ENCODE measurements at places on chromosomes 16 and 17.

DNA sequence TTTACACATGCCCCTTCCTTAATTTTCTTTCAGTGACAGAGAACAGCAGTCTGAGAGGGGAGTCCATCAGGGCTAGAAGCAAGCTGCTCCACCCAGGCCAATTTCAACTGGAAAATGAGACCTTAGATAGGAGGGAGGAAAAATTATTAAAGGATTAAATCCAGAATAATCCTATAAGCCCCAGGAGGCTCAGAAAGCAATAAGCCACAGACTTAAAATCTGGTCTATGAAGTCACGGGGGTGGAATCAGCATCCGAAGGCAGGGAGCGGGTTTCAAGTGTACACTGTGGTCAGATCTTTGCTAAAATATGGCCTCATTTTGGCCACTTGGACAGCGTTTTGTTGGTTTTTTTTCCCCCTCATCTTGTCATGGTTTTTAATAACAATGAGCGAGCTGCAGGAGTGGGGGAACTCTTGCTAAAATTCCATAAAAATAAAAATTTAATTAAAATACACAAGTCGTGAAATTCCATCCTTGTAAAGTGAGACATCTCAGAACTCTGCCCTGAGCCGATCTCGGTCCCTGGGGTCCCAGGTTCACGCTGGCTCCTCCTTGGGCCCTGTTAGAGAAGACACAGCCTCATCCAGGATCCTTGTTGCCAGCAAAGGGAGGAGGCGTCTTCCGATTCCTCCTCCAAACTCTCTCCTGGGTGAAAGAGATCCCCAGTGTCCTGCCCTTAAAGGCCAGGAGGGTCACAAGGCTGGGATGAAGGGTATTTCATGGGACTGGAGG lies 51.6 kb upstream of the ETV4 start:
- DNase-seq = no peak

DNA sequence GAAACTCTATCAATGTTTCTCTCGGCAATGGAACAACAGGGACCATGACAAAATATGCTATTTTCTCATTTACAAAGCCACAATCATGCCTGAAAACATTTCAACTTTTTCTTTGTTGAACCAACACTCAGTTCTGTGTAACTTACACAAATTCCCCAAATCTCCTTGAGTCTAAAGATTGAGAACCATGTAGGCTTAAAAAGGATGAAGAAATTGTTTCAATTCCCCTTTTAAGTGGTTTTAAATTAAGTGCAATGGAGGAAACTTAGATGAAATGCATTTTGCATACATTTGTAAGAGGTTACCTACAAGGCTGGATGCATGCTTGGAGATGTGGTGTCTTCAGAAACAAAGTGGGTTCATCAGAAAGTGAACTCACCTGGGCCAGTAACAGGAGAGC lies 566.4 kb upstream of the CDH11 start:
- DNase-seq = no peak

DNA sequence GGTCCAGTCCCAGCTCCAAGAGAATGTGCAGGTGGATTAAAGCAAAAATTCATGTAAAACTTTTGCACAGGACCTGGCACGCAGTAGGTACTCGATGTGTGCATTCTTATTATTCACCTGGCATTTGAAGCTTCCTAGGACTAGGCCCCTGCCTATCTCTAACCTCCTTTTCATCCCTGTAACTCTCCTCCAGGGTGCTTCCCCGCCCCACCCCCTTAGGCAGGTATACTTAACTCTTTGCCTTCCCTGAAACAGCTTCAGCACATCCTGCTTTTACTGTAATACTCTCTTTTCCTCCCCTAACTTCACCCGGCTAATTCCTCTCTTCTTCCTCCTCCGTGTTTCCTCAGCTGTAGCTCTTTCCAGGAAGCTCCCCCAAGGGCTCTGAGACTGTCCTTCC lies 54.8 kb downstream of the CDK5R1 start:
- DNase-seq = no peak

DNA sequence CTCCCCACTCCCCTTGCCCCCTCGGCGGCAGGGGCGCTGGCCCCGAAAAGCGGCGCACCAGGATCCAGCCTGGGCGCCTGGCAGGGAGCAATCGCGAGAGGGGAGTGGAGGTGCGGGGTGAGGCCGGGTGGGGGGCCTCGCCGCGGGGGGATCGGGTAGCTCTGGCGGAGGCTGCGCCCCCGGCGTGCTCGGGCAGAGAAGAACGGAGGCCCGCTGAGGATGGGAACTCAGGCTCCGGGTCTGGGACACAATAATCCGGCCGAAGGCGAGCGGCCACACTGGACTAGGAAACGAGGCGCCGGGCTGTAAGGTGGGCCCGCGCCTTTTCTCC lies 721 bp upstream of the PCGF2 start:
- DNase-seq = no peak

DNA sequence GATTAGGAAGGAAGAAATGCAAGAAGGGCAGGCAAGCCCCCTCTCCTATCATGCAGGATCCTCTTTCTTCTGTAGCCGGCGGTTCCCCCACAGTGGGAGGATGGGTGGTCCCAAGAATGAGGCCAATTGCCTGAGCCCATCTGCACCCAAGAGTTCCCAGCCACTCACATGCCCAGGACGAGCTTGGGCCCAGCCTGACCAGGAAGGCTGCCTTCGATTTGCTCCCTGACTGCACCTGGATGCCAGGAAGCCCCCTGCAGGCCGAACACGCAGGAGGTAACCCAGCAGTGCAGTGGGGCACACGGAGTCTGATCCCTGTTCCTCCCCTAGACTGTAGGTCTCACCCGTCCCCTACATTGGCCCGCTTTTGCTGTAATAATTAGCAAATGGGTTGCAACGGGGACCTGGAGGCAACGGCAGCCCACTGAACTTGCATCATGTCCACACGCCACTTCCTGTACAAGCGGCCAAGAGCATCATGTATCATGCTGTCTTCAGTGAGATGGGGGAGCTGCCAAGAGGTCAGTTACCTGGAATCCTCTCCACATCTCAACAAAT lies 67.5 kb downstream of the AMFR start:
- DNase-seq = no peak

DNA sequence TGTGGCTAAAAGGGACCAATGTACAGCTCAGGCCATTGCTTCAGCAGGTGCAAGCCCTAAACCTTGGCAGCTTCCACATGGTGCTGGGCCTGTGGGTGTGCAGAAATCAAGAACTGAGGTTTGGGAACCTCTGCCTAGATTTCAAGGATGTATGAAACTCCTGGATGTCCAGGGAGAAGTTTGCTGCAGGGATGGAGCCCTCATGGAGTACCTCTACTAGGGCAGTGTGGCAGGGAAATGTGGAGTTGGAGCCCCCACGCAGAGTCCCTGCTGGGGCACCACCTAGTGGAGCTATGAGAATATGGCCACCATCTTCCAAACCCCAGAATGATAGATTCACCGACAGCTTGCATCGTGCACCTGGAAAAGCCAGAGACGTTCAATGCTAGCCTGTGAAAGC lies 13.0 kb downstream of the EFCAB5 start:
- no peak for DNase-seq

- DNase-seq = no peak
Measured at GRCh38 chr16:22065252-22065651, 27.1 kb upstream of the VWA3A start.

- no peak for DNase-seq
Measured at GRCh38 chr17:68710976-68711375, 109.8 kb upstream of the FAM20A start.

DNA sequence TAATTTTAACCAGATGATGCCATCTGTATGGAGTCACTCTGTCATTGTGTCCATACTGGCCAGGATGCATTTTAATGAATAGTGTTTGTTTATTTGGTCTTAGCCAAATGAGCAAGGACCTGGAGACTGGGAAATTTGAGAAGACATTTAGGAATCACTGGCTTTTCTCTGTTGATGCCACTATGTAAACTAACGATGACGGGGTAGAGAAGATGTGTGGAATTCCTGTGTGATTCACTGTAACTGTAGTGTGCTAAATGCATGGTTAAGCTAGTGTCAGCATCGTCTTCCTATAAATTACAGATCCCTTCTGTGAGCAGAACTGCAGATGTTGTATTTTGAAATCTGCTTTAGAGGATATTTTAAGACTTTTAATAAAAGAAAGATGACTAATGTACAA lies 66.6 kb downstream of the NOS2 start:
- DNase-seq = no peak

- no peak for DNase-seq
Measured at GRCh38 chr16:8053437-8053836, 536.9 kb downstream of the TMEM114 start.

Measured in RCC 7860 (cell line).